Ureter (tissue), 1 donor: ENCODE measurements at places on chromosomes 6 and 20.

DNA sequence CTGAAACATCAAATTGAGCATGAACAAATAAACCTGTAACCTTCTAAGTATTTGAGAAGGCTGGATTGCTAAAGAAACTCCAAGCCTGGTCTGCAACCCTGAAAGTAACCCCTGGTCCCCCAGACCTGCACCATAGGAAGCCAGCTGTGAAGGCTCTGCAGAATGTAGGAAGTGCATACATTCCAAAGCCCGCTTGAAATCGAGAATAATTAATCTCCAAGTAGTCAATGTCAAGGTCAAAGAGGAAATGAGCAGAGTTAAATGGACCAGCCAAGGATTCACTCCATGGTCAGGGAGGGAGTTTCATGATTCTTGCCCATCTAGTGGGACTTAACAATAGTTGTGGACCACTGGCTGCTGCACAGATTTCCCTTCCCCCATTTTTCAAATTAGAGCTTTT lies 107.6 kb upstream of the RNF24 start:
- no peak for DNase-seq

DNA sequence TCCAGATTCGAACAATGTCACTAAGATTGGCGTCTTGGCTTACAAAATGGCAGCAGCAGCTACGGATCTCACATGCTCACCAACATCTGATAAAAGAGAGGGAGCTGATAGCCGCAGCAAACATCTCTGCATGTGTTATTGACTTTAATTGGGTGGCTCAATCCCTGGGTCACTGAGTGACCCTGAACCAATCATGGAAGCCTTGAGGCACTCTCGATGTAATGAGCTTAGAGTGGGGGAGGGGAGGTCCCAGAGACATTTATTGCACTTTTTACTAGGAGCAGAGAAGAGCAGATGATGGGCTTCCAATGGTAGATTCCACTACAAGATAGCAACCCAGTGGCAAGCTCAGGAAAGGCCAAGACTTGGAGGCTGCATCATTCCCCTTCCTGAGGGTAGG lies 238.7 kb downstream of the BMP7 start:
- no peak for DNase-seq

DNA sequence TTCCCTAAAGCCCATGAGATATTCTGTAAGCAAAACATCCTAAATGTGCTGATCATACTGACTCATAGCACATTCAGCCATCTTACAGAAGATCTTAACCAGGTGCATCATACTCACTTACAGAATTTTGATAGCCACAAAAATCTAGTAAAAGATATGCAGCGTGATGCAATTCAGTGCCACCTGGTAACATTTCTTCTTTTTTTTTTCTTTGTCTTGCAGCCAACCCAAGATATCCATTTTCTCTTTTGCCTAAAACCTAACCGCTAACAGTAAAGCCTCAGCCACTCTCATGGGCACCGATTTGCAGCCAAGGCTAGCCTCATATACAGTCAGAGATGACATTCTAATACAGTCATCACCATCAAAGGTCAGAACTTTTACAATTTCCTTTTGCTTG lies 293.3 kb downstream of the HACE1 start:
- DNase-seq = no peak

GRCh38 chr6:42300185-42300584 lies 82.5 kb upstream of the MRPS10 start:
- no peak for DNase-seq

GRCh38 chr6:38171997-38172738 lies 352.6 kb downstream of the ZFAND3 start:
- DNase-seq = no peak

- no peak for DNase-seq
These were observed 36.7 kb downstream of the NINL start for GRCh38 chr20:25548613-25549086.

GRCh38 chr20:19423097-19423899 lies 210.9 kb downstream of the SLC24A3 start:
- DNase-seq = no peak

DNA sequence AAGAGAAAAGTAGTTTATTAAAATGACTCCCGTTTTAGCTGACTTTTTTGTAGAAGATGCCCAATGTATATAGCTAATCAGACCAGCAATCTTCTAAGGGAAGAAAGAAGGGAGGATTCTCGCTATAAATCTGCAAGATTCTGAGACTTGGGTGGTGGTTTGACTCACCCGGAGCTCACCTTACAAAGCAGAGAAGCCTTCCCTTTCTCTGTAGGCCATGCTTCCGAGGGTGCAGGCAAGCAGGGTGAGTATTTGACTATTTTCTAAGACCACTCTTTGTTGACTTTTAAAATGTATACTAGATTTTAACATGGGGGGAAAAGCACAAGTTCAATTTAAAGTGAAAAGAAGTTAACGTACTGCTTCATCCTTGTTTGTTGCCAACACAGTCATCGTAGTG lies 2.7 kb downstream of the OLIG3 start:
- no peak for DNase-seq

- no peak for DNase-seq
These were observed 35.8 kb upstream of the LGSN start for GRCh38 chr6:63355632-63356031.

GRCh38 chr20:57678340-57678739 lies 31.5 kb downstream of the PMEPA1 start:
- DNase-seq = no peak

- DNase-seq = no peak
These were observed 527 bp downstream of the TOMM34 start for GRCh38 chr20:44959638-44960102.

DNA sequence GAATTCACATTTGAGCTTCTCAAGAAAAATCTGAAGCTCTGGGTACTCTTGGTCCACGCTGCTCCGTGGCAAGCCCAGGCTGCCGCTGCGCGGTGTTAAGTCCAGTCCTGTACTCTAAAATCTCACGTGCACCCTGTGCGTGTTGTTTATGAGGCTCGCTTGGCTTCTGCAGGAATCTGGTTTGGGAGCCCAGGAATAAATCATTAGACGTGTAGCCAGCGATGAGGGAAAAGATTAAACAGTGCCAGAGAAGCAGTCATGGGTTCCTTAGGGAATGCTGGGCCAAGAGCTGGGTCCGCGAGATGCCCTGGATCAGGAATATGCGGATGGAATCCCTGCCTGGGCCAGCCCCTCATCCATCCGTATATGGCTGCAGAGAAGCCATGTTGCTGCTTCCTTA lies 87.3 kb downstream of the KCNB1 start:
- peak; percentile 73 for DNase-seq

DNA sequence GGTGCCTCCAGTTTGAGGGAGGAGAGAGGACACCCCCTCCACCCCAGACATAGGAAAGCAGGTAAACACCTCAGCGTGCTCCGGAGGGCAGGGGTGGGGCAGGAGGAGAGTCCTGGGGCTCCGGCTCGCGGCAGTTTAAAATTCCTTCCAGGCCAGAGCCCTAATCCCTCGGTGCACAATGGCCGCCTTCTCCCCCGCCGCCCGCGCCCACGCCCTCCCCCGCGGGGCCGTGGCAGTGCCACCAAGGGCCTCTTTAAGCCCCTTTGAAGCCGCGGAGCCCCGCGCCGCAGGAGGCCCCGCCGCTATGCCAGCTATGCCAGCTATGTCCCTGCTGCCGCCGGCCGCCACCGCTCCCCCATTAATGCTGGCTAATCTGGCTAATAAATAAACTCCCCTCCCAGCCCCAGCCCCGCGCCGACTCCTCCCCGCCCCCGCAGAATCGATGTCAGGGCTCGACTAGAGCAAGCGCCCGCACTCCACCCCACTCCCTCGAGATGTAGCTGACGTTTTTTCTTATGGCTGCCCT lies 125.1 kb downstream of the MRPL14 start:
- DNase-seq = no peak

GRCh38 chr6:156699017-156699421 lies 78.2 kb upstream of the ARID1B start:
- DNase-seq = no peak
